T-helper 9 cell (primary cell): ENCODE measurements at places on chromosomes 2 and 18.

- DNase-seq, result no peak
Measured at GRCh38 chr18:53952700-53953099, 271.8 kb downstream of the MBD2 start.

- peak; percentile 5 for DNase-seq
Measured at GRCh38 chr2:120253021-120253882, 600 bp downstream of the RALB start.

DNA sequence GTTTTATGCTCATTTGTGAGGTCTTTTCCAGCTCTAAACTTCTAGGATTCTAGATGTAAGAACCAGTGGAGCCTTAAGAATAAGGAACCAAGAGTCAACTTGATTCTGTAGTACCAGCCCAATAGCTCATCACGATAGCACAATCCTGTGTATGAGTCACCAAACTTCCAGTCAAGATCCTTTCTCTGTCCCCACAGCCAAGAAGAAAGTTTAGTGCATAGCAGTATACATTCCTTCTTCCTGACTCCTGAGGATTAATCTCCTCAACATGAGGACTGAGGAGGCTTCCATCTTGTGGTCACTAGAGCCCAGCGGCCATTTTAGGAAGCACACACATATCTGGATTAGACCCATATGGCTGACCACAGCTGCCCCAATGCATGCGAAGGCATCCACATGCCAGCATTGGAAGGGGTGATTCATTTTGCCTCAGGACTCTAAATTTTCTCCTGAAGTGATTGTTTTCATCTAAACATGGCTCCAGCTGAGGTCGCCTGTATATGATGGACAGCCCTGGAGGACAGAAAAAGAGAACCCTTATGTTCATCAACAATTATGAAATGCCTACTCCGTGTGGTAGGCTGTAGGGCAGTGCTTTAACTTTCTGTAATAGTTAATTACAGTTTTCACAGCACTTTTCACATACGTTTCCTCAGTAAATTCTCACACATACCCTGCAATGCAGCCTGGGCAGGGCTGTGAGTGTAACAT is 53.5 kb downstream of the RASGRP3 start:
- DNase-seq, result no peak

DNA sequence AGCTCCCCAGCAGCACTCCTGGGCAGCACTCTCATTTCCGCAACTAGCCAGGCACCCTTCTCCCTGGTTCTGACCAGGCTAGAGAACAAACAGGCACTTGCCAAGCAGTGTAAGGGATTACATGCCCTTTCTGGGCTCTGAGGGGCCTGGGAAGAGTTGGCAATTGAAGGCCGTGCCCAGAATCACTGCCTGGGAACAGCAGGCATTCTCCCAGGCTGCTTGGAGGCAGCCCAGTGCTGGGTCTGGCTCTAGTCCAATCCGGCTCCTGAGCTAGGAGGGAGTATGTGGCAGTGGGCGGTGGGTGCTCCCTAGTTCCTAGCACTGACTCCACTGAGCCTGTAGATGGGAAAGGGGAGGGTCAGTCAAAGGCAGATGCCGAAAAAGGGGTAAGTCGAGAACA is 34.1 kb upstream of the SP3 start:
- no peak for DNase-seq

- no peak for DNase-seq
Measured at GRCh38 chr2:240624011-240624949, 1.0 kb upstream of the GPR35 start.

DNA sequence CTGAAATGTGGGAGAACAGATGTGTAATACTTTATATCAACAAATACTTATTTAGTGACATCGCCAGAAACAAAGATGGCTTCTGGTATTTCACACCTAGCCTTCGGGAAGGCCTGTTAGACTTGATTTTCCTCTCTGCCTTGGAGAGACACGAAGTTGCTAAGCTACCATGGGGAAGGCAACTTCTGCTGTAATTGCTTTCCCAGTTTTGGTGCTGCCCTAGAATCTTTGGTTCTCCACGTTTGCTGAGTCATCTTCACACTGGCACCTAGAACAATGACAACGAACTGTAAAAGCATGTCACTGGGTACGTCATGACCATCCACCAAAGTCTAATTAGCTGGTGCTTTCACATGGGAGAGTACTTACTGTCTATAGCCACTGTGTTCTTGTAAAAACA is 58.7 kb upstream of the ACTR3 start:
- DNase-seq, result no peak

DNA sequence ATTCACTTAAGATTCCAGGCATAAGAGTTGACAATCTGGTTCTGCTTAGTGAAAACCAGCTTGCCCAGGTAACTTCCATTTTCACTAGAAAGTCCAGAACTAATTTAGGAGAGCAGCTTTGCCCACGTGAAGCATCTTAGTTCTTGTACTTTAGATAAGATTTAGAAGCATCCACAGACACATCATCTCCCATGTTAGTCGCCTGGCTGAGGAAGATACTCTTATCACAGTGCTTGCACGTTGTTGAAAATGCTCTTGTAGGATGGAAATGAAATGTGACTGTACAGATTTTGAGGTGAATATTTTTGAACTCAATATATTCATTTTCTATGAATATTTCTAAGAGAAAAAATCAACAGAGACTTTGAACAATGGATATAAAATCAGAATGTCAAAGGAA is 159.7 kb downstream of the SOCS6 start:
- no peak for DNase-seq

- DNase-seq, result no peak
Measured at GRCh38 chr18:10006311-10006893, 92.6 kb downstream of the VAPA start.

- DNase-seq, result no peak
Measured at GRCh38 chr2:53697092-53697491, 70.5 kb upstream of the CHAC2 start.

- DNase-seq, result no peak
Measured at GRCh38 chr2:101751276-101751815, 53.8 kb downstream of the MAP4K4 start.

GRCh38 chr2:134254824-134255223 is 952 bp downstream of the MGAT5 start:
- DNase-seq, result no peak

GRCh38 chr18:24094561-24094960 is 44.3 kb upstream of the CABYR start:
- DNase-seq, result no peak

GRCh38 chr18:12857215-12857905 is 26.7 kb downstream of the PTPN2 start:
- DNase-seq, result no peak

- no peak for DNase-seq
Measured at GRCh38 chr2:105455488-105456003, 56.7 kb upstream of the FHL2 start.

- DNase-seq, result no peak
Measured at GRCh38 chr18:56146565-56146964, 491.8 kb downstream of the TXNL1 start.

- peak; percentile 21 for DNase-seq
Measured at GRCh38 chr2:95345563-95346230, 48.5 kb downstream of the KCNIP3 start.

GRCh38 chr2:118309257-118309945 is 221.1 kb downstream of the INSIG2 start:
- DNase-seq, result no peak

DNA sequence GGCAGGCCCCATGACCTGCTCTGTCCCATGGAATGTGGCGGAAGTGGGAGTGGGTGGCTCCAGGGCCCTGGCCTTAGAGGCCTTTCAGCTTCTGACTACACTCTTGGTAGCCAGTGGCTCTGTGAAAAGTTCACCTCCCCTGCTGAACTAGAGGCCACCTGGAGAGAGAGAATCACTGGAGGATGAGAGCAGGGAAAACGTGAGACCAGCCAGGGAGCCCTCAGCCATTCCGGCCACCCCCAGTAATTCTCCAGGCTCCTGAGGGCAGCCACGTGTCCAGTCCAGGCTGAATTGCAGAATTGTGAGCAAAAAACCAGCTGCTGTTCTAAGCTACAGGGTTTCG is 10.5 kb downstream of the COLEC12 start:
- no peak for DNase-seq
